ENCODE measurements at places on chromosomes 16 and 17.
A peak's percentile ranks its signal among the peaks of the same experiment; 100 is the strongest.

- DNase-seq = no peak
Measured at GRCh38 chr16:27768651-27769272, 218.8 kb downstream of the KATNIP start.

DNA sequence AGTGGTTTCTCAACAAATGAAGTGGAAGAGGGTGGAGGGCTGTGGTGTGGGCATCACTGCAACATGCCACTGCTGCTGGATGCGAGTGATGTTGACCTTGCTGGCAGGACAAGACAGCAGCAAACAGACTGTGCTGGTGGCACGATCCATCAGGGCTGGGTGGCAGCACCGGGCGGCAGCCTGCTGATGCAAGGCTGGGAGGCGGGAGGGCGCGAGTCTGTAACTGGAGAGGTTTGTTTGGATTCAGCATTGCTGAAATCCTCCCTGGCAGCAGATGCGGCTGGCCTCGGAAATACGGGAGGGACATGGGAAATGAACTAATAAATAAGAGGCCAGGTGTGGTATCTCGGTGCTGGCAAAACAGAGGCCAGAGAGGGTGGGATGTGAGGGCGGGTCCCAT, 224.2 kb downstream of the ENGASE start:
- DNase-seq = no peak

DNA sequence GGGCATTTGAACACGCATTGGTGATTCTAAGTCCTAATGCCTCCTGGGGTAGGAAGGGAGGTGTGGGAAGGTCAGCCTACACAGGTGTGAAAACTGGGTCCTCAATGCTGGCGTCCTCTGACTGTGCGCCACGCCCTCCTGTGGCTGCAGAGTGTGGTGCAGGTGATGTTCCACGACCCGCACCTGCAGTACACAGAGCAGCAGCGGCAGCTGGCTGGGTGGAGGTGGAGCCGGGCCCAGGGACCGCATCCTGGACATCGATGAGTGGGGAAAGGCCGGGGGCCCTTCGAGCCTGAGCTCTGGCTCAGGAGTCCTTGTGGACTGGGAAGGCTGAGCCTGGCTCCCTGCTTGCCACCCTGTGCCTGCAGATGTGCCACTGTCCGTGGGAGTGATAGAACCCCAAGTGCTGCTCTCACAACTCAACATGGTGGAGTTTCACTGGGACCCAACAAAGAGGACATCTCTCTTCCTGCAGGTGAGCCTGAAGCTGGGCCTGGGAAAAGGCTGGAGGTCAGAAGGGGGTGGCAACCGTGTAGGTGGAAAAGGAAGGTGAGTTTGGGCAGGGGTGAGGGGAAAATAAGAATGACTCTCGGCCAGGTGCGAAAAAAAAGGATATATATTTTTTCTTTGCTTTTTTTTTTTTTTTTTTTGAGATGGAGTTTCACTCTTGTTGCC, 14.0 kb upstream of the STAC2 start:
- DNase-seq = no peak

GRCh38 chr16:6642271-6642670, 690.4 kb upstream of the RBFOX1 start:
- DNase-seq = no peak

GRCh38 chr17:13729466-13730134, 127.9 kb upstream of the HS3ST3A1 start:
- DNase-seq = no peak

DNA sequence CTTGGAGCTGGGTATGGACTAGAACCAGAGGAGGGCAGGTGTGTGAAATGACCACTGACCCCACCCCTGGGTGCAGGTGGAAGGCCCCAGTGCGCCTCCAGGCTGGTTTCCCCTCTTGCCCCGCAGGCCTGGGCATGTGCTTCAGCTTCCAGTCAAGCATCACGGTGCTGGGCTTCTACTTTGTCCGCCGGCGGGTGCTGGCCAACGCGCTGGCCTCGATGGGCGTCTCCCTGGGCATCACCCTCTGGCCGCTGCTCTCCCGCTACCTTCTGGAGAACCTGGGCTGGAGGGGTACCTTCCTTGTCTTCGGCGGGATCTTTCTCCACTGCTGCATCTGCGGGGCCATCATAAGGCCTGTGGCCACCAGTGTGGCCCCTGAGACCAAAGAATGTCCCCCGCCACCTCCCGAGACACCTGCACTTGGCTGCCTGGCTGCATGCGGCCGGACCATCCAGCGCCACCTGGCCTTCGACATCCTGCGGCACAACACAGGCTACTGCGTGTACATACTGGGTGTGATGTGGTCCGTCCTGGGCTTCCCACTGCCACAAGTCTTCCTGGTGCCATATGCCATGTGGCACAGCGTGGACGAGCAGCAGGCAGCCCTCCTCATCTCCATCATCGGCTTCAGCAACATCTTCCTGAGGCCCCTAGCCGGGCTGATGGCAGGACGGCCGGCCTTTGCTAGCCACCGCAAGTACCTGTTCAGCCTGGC, 9.7 kb upstream of the ARMC7 start:
- DNase-seq = no peak

- DNase-seq = no peak
Measured at GRCh38 chr16:47599512-47599911, 138.4 kb downstream of the PHKB start.

GRCh38 chr16:11914210-11915113, 1.3 kb downstream of the GSPT1 start:
- DNase-seq = no peak

DNA sequence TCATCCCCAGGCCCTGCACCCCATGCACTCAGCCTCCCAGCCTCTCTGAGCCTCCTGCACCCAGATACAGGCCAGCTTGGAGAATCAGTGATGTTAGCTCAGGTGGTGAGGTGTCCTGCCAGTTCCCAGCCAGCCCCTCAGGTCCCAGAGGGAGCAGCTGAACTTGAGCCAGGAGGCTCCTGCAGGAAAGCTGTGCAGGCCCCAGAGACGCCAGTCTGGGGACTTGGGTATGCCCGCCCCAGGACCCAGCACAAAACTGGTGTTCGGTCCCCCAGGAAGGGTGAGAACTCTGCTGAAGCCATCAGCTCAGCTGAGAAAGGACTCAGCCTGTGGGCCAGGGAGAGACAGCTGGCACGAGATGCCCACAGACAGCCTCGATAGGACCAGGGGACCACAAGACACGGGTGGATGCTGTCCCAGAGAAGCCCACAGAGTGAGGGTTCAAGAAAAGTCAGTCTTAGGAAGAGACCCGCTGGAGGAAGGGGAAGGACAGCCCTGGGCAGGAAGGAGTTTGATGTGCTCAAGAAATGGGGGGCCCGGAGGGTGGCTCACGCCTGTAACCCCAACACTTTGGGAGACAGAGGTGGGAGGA, 11.0 kb downstream of the ENDOV start:
- DNase-seq = no peak

- DNase-seq = no peak
Measured at GRCh38 chr16:73083271-73083670, 35.3 kb upstream of the ZFHX3 start.

DNA sequence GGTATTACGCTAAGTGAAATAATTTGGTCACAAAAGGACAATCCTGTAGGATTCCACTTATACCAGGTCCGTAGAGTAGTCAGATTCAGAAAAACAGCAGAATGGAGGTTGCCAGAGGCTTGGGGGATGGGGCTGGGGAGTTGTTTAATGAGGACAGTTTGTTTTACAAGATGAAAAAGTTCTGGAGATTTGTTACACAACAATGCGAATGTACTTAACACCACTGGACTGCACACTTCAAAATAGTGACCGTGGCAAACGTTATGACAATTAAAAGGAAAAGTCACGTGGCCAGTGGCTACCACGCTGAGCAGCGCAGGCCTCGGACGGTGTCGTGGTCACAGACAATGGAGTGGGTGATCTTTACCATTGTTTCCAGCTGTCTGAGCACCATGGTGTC, 338.1 kb downstream of the SEC14L1 start:
- no peak for DNase-seq

- no peak for DNase-seq
Measured at GRCh38 chr16:54359555-54359954, 73.0 kb upstream of the IRX3 start.

DNA sequence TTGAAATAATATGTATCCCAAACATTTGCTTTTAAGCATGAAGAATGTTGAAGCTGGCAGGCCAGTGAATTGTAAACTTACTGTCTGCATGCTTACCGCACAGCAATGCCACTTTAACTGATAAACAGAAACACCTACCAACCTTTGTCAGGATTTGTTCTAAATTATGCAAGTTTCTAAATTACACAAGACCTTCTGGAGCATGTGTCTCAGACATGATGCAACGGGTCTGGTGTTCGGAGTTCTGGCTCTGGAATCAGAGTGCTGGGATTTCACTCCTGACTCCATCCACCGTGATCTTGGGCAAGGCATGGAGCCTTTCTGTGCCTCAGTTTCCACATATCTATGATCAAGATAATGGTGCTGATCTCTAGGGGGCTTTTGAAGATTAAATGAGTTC, 111.2 kb downstream of the CCT6B start:
- no peak for DNase-seq

DNA sequence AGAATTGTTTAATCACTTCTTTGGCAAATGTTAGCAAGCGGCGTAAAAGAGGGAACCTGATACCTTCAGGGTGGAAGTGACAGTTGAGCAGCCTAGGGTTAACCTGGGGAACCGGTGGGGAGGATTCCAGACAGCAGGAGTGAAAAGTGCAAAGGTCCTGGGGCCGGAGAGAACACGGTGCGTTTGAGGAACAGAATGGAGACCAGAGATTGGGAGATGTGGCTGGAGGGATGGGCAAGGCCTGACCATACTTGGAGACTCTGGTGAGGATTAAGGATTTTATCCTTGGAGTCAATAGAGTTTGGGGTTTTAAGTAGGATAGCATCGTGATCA, 2.3 kb upstream of the ZNF500 start:
- no peak for DNase-seq

GRCh38 chr17:44318077-44318892, 6.3 kb downstream of the SLC25A39 start:
- DNase-seq = no peak

DNA sequence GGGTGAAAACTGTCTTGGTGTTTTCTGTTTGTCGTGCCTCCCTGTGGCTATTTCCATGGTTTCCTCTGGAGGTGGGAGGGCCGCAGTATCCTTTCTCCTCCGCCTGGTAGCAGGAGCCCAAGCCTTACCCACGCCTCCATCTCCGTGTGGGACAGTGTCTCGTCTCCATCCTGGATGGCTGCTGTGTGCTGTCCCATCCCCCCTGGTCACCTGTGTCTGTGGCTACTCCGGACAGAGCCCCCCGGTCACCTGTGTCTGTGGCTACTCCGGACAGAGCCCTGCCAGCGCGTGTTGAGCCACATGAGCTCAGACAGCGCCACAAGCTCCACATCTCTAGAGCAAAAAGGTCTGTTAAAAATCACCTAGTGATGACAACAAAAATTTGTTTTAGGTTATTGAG, 198.2 kb upstream of the CHMP6 start:
- peak; percentile 18 for DNase-seq

DNA sequence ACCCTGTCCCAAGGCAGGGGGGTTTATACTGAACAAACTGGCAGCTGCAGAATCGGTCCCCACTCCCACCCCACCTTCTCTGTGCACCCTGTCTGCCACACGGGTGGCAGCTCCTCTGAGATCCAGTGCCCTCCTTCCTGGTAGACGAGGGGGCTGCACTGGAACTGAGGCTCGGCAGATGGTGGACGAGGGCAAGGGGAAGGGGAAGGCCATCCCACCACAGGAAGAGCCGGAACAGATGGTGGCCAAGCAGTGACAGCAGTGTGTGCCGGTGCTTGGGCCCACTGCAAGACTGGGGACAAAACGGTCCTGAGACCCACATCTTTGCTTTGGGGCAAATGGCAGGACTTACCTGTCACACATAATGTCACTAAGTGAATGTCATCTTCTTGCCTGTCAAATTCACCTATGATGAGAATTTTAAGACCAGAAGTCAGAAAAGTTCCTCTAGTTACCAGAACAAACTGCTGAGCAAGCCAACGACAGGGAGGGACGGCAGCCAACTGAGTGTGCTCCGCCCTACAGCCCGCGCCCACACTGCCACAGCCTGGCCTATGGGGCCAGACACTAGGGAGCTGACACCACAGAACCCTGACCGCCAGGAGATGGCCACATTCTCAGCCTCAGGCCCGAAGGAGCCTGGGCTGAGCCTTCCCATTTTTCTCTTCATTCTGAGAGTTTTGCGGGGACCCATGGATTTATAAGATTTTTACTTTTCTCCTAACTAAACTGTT, 14.4 kb downstream of the NTAN1 start:
- DNase-seq = peak; percentile 62

DNA sequence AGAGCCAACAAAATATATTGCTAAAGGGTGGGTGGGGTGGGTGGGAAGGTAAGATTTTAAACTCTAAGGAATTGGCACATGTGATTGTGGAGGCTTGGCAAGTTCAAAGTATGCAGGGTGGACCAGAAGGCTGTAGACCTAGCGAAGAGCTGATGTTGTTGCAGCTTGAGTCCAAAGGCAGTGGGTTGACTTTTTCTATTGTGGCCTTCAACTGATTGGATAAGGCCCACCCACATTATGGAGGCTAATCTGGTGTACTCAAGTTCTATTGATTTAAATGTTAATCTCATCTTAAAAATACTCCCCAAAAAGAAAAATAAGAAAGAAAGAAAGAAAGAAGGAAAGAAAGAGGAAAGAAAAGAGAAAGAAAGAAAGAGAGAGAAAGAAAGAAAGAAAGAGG, 22.4 kb downstream of the ZNF200 start:
- DNase-seq = no peak

- peak; percentile 50 for DNase-seq
Measured at GRCh38 chr16:81006211-81006812, 373 bp downstream of the CMC2 start.

- no peak for DNase-seq
Measured at GRCh38 chr17:41561554-41561953, 10.3 kb downstream of the KRT9 start.

DNA sequence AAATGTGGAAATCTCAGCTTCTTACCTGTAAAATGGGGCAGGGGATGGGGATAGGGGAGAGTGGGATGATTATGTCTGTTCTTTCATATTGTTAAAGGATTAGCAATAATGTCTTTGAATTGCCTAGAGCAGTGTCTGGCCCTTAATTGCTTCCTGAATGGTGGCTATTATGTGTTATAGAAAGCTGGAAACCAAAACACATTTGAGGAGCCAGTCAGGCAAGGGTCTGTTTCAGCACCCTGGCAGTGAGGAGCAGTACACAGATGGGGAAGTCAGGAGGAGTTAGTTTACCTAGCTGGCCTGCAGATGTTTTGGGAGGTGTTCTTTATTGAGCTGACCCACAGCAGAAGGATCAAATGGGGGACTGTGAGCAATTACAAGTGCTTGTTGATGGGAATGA, 63.0 kb downstream of the NUP93 start:
- DNase-seq = no peak

- no peak for DNase-seq
Measured at GRCh38 chr16:3508736-3509135, 7.9 kb downstream of the CLUAP1 start.
